Activated CD8-positive, alpha-beta memory T cell treated with anti-CD3 and anti-CD28 coated beads for 1 hour (primary cell): ENCODE measurements at places on chromosomes 11 and 22.

DNA sequence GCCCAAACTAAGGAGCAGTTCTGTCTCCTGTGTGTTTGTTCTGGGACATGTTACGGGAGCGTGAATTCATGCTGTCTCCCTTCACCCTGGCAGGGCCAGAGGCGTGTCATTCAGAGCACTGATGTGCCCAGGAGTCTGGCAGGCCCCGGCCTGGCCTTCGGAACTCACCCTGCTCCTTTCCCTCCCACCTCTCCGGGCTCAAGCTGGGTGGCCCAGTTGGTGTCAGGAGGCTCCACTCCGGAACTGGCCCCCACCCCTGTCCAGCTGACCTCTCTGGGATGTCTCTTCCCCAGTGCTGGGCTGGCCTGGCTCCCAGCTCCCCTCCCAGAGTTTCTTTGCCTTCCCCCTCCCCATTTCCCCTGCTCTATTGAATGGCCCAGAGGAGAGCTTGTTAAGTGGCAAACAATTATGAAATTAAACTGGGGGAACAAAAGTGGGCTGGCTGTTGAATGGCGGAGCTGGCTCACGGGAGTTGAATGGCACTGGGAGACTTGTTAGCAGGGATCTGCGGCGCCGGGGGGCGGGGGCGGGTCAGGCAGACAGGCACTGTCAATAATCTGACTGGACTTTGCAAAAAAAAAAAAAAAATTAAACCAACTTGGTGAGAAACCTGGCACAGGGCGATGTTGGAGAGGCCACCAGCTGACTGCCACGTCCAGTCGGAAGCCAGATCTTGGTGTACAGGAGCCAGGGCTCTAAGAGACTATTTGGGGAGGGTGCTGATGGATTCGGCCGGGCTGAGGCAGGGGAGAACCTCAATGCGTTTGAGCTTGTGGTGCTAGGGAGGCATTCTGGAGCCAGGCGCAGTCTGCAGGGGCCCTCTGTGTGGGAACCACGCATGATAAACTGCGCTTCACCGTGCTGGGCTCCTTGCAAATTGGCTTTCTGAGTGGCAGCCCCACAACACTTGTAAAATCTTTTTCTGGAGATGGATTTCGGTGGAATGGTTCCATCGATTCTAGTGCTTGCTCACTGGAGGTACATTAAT is 1.3 kb downstream of the MPPED1 start:
- no peak for DNase-seq

DNA sequence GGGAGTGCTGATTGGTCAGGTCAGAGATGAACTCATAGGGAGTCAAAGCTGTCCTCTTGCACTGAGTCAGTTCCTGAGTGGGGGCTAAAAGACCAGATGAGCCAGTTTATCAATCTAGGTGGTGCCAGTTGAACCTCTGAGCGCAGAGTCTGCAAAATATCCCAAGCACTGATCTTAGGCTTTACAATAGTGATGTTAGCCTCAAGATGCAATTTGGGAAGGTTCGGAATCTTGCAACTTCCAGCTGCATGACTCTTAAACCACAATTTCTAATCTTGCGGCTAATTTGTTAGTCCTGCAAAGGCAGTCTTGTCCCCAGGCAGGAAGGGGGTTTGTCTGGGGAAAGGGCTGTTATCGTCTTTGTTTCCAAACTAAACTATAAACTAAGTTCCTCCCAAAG is 92.3 kb upstream of the PARVA start:
- DNase-seq = no peak

GRCh38 chr11:119181677-119182412 is 3.4 kb upstream of the NHERF4 start:
- no peak for DNase-seq

- DNase-seq = no peak
These were observed 662 bp upstream of the TRIM3 start for GRCh38 chr11:6474413-6474792.

GRCh38 chr11:111329306-111330204 is 31.2 kb downstream of the POU2AF3 start:
- no peak for DNase-seq

- no peak for DNase-seq
These were observed 15.7 kb downstream of the LRP4 start for GRCh38 chr11:46902694-46903093.

GRCh38 chr11:120061036-120061760 is 76.7 kb downstream of the TRIM29 start:
- DNase-seq = no peak

DNA sequence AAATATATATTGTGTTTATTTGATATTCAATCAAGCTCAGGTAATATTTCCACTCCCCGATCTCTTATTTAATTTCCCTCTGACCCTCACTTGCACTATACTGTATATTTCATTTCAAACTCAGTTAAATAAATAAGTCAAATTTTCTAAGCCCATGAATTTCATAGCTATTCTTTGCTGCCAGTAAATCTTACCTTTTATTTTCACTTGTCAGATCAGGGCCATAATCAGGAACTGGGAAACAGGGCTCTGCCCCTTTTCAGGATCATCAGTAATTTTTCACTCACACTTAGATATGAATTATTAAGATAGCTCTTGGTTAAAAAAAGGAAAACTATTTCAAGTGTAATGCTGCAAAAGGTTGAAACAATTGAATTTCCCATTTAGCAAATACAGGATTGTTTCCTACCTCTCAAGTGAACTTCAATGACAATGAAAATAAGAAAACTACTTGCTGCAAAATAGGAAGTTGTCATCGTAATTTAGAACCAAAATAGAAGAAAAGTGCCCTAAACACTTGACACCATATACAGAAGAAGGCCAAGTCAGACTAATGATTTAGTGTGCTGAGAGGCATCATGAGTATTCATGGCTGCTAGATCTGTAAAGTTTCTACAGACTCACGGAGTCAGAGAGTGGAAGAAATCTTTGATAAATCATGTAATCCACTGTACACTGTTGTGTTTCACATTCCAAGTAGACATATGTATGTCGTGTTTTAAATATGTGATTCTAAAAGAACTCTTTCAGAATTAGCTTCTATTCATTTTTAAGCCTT is 316.8 kb upstream of the CNTN5 start:
- no peak for DNase-seq

DNA sequence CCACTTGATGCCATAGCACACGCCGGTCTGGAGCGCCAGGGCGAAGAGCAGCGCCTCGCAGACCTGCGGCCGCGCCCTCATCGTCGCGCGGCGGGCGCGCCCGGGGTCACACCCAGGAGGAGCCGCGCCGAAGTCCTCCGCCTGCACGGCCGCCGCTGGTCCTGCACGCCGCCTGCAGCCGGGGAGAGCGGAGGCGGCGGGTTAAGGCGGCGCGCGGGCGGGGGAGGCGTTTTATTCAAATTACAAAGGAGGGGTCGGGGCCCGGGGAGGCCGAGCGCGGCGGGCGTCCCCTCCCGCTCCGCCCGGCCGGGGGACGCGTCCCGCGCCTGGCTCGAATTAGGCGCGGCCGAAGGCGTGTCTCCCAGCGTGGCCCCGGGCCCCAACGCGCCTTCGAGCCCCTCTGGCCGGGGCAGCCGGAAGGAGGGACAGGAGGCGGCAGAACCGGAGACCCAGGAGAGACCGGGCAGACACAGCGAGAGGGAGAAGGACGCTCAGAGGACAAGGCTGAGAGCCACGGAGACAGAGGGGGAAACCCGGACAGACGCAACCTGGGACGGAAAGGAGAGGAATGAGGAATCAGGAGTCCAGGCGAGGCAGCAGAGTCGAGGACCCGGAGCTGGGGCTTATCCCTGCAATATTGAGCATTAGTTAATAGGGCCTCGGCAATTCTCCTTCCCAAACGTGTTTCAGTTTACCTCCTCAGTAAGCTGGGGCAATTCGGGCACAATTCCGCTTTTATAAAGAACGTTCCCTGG is at the start of gene WNT11:
TSS of gene WNT11 (minus strand) at position 176 of the 755 bp plus-strand sequence. CDS start at position 81, 95 bp downstream.
- DNase-seq = no peak

GRCh38 chr11:69366591-69366990 is 72.6 kb downstream of the MYEOV start:
- DNase-seq = no peak
